Type B pancreatic cell (in vitro differentiated cells): ENCODE measurements at places on chromosomes 7 and 10.

DNA sequence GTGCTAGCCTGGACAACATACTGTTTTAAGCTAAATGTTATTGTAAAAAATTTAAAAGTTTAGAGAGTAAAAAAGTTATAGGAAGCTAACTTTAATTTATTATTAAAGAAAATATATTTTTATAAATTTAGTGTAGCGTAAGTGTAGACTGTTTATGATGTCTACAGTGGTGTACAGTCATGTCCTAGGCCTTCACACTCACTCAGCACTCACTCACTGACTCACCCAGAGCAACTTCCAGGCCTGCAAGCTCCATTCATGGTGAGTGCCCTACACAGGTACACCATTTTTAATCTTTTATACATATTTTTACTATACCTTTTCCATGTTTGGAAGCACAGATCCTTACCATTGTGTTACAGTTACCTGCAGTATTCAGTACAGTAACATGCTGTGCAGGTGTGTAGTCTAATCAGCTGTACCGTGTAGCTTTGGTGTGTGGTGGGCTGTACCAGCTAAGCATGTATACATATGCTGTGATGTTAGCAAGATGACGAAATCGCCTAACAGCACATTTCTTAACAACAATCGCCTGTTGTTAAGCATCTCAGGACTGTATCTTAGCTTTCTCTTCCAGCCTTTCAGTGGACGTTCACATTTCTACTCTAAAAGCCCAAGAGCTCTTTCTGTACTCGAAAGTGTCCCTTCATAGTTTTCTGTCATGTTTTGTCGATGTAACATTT, 12.5 kb downstream of the RNF32 start:
- DNase-seq, result no peak

DNA sequence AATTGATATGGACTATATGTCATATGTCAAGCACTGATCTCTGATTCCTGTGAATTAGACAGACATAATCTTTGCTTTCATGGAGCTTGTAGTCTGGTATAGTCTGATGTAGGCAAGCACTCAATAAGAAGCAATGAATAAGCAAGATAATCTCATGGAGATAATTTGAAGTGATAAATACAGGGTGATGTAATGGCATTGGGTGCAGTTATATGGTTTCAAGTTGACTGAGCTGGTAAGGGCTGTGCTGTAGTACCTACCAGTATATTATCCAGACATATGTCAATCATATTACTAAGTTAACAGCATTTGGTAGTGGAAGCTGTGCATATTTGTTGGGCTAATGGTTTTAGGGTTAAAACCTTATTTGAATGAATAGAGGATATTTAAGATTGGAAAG, 117.5 kb upstream of the PRPS1L1 start:
- DNase-seq, result no peak

GRCh38 chr10:18501198-18501597, 150.2 kb downstream of the NSUN6 start:
- no peak for DNase-seq

DNA sequence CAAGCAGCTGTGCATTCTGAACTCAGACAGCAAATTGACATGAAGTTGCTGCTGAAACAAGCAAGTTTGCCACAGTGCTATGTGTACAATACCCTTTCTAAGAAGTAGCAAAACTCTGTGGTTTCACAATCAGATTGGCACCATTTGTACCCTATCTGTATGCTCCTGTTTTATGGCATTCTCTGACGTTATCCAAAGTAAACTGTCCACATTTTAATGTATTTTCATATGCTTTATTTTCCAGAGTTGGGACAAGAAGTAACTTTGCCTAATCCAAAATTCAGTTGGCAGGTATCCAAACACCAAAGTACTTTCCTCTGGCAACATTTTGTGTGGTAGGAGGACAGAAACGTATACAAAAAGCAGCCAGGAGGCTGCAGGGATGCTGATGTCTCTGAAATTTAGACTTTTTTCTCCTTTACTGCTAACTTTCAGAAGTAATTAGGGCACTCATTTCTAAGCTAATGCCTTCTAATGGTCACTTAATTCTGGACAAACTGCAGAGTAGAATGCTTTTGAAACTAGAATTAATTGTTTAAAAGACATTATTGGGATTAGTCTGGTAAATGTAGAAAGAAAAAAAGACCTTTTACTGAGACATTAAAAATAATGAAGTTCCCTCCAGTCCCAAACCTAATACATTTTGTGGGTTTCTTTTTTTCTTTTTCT, 414.7 kb upstream of the NRP1 start:
- no peak for DNase-seq

GRCh38 chr7:133196856-133197612, 55.8 kb upstream of the EXOC4 start:
- DNase-seq, result no peak

- DNase-seq, result no peak
Measured at GRCh38 chr10:61438141-61438988, 14.8 kb downstream of the TMEM26 start.

DNA sequence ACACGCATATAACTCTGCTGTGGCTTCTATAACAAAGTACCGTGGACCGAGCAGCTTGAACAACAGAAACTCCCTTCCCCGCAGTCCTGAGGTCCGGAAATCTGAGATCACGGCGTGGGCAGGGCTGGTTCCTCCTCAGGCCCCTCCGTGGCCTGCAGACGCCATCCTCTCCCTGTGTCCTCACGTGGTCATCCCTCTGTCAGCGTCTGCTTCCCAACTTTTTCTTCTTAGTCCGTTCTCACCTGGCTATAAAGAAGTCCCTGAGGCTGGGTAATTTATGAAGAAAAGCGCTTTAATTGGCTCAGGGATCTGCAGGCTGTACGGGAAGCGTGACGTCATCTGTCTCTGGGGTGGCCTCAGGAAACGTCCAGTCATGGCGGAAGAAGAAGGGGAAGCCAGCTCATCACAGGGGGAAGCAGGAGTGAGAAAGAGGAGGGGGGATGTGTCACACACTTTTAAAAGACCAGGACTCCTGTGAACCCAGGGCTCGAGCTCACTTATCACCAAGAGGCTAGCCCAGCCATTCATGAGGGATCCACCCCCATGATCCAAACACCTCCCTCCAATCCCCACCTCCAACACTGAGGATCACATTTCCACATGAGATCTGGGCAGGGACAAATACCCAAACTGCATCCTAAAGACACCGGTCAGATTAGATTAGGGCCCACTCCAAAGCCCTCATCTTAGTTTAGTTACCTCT, 91.2 kb upstream of the INSIG1 start:
- DNase-seq, result no peak

GRCh38 chr7:37728747-37729146, 45.2 kb downstream of the GPR141 start:
- no peak for DNase-seq

- no peak for DNase-seq
Measured at GRCh38 chr7:158247758-158248487, 339.7 kb downstream of the PTPRN2 start.

- no peak for DNase-seq
Measured at GRCh38 chr7:28621369-28621841, 209.1 kb downstream of the CREB5 start.

DNA sequence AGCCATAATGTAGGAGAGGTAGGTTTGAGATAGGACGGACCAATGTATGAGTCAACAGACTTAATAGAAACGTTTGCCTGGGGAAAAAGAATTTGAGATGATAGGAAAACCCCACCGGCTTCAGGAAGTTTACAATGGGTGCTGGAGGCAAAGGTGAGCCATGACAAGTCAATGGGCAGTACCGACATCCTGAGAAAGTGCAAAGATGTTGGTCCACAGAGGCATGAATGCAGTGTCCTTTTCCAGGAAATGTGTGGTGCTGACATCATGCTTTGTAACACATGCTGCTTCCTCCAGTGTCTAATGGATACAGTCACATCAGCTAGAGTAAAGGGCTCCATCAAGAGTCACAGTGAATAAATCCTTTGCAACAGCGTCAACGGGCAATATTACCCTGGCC, 533.6 kb downstream of the INHBA start:
- DNase-seq, result no peak

- DNase-seq, result no peak
Measured at GRCh38 chr7:95001815-95002561, 94.6 kb downstream of the PPP1R9A start.

DNA sequence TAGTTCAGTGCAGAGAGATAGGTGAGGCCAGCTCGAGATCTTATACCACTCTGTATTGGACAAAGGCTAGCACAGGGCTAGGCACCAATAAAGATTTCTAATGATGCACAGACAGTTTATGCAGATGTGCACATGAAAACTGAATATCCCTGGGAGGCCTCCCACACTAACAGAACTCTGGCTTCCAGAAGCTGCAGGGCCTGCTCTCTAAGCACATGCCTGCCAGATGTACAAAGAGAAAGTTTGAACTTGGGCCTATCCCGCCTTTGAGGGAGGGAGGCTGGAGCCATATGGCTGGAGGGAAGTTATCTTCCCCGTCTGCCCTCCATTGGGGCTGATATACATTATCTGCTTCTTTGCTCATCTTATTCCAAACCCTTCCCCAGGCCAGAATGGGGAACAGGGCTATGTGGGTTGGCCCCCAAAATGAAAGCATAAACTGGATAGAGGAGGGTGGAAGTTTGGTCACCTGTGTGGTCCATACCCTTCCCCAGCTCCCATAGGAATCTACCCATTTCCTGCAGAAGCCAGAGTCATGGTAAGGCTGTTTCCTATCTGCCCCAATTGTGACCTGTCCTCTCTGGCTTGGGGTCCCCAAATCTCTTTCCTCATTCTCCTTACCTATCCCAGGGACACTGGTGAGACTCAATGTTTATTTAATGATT, 3.8 kb downstream of the KAZALD1 start:
- no peak for DNase-seq

DNA sequence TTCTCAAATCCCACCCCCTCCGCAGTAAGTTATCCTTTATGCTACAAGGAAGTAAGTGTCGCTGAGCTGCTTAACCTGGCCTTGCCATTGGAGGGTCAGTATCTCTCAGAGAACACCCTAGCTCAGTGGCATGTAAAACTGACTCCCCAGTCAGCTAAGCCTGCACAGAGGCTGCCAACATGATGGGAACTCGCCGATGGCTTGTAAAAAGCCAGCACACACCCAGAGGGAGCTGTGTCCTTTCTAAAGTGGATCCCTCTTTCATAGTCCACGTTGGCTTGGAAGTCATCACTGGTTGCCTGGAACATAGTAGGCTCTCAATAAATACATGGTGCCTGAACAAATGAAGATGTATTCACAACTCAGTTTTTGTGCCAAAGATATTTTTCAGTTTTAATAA, 249.1 kb upstream of the YAE1 start:
- no peak for DNase-seq

GRCh38 chr10:21860718-21861117, 142.8 kb downstream of the DNAJC1 start:
- no peak for DNase-seq

GRCh38 chr10:110868981-110869380, 2.7 kb upstream of the PDCD4 start:
- no peak for DNase-seq

DNA sequence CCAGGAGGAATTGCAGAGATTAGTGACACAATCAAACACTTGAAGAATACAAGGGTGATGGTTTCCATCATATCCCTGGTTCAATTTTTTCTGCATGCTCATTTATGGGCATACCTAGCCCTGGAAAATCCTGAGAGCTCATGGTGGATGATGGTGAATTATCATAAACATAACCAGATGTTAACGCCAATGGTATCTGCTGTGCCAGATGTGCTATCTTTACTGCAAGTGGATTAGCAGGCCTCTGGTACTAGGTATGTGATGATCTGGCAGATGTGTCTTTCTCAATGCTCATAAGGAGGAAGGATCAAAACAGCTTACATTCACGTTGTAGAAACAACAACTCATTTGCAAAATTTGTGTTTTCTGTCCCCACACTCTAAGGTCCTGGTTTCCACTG, 150.5 kb downstream of the FZD1 start:
- no peak for DNase-seq
